ENCODE measurements at places on chromosomes 7 and 10.

GRCh38 chr10:104574838-104575237, 66.3 kb upstream of the SORCS3 start:
- no peak for DNase-seq

GRCh38 chr10:69631566-69631965, 1.5 kb downstream of the FAM241B start:
- no peak for DNase-seq

- DNase-seq = no peak
These were observed 6.9 kb upstream of the HYCC1 start for GRCh38 chr7:23020742-23021401.

DNA sequence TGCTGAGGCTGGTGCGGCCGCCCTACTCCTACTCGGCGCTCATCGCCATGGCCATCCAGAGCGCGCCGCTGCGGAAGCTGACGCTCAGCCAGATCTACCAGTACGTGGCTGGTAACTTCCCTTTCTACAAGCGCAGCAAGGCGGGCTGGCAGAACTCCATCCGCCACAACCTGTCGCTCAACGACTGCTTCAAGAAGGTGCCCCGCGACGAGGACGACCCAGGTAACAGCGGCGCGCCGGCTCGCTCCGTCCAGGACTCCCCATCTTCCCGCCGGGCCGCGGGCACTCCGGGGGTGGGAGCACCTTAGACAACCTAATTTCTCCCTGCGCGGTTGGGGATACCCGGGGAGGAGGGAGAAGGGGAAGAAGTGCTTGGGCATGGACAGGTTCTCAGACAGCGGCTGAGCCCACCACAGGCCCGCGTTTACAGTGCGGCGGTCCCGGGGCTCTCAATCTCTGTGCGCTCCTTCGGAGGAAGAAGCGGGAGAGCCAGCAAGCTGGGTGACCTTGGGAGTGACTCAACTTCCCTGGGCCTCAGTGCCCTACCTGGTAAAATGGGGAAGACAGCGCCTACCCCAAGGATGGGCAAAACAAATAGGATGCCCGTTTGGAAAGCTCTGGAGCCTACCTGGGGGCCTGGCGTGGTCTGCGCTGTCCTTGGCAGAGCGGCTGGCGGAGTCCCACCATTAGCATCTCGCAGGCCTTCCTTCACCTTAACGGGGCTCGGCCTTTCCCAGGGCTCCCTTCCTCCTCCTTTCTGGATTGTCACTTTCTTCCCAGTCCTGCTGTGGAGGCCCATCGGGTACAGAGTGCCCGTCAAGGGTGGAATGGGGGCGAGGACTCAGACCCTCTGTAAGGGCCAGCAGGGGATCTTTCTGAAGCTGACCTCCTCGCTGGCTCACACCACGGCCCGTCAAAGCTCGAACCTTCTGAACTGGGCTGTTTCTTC, 852 bp downstream of the FOXI2 start:
- DNase-seq = no peak

DNA sequence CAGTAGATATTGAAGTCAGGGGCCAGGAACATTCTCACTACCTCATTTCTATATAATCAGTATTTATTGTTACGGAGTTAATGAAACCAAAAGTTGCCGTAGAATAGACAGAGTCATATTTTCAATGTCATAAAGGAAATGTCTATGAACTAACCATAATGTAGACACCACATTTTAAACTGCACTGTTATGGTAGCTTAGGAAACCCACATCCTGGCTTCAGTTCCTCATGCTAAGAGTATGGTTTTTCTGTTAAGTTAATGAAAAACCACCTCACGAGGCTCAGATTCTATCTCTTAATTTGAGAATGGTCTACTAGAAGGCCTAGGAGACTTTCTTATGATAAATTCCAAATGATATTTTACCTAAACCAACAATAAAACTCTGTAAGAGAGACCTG, 166.5 kb downstream of the TMEM26 start:
- DNase-seq = no peak

GRCh38 chr7:104643587-104644217, 315.3 kb downstream of the LHFPL3 start:
- no peak for DNase-seq

DNA sequence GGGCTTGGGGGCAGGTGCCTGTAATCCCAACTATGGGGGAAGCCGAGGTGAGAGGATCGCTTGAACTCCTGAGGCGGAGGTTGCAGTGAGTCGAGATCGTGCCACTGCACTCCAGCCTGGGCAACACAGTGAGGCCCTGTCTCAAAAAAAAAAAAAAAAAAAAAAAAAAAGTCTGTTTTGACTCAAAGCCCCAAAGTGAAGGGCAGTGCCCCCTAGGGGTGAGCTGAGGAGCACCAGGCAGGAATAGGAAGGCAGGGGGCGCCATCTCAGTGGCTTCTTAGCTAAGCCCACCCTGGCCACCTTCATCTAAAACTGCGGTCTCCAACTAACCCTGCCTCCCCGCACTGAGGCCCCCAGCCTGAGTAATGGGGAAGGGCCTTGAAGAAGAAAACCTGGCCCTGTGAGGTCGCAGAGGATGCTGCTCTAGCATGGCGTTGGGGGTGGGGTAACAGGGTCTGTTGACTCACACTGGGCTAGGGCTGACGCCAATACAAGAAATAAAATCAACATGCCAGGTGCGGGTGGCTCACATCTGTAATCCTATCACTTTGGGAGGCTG, 9.8 kb downstream of the PODXL start:
- peak; percentile 27 for DNase-seq

DNA sequence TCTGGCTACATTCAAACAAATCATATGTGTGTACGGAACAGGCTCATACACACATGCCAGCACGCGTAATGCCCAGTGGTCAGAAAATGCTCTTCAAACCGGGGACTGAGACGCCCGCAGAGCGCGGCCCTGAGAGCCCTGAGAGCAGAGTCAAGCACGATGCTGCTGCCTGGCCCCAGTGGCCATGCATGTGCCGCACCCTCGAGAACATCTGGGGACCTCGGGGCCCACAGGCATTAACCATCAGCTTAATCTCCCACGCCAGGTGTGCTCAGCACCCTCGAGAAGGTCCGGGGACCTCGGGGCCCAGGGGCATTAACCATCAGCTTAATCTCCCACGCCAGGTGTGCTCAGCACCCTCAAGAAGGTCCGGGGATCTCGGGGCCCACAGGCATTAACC, 163.1 kb downstream of the PTPRN2 start:
- DNase-seq = no peak

- DNase-seq = no peak
These were observed 16.0 kb upstream of the PRSS1 start for GRCh38 chr7:142733271-142733670.

DNA sequence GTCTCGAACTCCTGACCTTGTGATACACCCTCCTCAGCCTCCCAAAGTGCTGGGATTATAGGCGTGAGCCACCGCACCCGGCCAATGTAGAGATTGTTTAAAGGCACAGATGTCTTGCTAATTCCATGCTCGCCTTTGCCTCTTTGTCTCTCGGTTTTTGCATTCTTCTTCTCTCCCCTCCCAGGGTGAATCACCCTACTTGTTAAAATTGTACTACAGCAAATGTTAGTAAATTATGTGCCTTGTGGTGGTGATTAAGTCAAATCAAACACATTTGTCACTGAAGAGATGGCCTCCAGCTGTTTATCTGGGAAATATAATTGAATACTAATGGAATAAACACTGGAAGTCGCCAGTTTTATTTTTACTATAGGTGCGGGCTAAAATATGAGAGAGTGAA, 384.4 kb upstream of the AUTS2 start:
- no peak for DNase-seq

DNA sequence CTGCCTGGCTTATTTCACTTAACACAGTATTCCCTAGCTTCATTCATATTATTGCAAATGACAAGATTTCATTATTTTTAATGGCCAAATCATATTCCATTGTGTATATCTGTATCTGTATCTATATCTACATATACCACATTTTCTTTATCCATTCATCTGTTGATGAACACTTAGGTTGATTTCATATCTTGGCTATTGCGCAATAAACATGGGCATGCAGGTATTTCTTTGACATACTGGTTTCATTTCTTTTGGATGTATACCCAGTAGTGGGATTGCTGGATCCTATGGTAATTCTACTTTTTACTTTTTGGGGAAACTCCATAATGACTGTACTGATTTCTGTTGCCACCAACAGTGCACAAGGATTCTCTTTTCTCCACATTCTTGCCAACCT, 68.9 kb upstream of the CREB5 start:
- DNase-seq = no peak

DNA sequence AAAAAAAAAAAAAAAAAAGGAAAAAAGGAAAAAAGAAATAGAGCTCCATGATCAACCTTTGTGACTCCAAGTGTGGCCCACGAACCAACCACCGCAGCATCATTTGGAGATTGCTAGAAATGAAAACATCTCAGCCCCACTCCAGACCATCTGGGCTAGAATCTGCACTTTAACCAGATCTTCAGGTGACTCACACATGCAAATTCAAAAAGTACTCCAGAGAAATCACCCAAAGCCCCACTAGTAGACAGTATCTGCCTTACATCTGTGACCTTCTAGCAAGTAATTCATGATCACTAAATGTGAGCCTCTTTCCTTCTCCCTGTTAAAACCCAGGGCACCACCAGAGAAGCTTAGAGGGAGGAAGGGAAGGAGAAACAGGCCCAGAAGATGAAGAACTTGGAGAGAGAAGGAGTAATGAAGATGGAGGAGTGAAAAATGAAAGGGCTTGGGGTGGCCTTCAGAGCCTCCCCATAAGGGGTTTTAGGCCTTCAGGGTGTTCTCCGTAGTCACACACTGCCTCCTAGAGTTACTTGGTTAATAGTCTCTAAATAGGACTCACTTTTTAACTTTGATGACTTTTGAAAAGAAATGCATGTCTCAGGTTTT, 94.0 kb downstream of the SLC37A3 start:
- peak; percentile 8 for DNase-seq

DNA sequence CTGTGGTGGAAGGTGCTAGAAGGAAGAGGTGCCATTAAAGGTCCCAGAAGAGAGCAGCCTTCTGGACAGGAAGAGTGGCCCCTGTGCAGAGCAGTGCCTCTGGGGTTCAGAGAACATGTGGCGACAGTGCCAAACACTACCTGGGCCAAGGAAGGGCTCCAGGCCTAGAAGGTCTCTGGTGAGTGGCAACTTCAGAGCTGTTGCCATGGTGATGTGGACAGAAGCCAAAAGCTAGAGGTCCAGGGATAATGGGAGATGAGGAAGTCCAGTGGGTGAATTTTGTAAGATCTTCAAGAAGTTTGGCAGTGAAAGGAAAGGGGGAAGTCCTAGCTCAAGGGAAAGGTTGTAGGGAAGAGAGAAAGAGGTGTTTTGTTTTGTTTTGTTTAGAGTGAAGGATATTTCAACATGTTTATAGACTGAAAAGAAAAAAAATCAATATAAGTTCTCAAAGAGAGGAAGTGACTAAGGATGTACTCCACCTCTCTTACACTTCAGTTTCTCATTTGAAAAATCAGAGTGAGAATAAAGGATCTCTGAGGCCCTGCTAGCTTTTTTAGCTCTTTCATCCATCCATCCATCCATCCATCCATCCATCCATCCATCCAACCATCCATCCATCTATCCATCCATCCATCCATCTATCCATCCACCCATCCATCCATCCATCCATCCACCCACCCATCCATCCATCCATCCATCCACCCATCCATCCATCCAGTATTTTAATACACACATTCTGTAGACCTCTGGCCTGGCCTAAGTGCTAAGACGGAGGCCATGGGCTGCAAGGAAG, 77.1 kb upstream of the DUSP5 start:
- DNase-seq = no peak

DNA sequence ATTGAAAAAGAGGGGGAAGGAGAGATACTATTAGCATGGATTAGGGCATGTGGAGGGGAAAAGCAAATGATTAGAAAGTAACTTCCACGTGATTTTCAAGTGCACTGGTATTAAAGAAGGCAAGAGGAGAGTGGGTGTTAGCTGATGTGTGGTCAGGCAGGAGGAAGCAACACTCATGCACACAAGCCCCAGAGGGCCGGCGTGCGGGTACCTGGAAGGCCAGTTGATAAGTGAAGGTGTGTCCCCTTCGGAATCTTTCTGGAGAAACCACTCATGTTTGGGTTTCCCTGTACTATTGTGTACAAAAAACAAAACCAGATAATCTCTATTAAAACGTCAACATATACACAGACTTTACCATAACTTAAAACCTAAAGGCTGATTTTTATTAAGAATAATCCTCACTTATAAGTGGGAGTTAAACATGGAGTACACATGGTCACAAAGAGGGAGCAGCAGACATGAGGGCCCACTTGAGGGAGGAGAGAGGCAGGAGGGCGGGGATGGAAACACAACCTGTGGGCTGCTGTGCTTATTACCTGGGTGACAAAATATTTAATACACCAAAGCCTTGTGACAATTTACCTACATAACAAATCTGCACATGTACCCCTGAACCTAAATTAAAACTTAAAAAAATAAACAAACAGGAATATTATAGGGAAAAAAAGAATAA, 98.9 kb downstream of the SVIL start:
- no peak for DNase-seq

DNA sequence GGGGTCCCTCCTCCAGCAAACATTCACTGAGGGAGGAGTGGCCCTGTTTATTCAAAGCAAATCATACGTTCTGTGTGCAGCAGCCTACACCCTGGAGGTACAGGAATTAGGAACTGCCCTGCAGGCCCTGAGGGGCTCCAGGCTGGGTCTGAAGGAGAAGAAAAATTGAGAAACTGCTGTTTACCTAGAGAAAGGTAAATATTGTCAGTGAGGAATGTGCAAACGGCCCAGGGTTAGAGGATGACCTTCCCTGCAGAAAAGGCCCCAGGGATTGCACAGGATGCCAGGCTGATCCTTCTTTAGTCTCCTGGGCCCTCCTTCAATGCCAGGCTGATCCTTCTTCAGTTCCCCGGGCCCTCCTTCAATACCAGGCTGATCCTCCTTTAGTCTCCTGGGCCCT, 5.7 kb downstream of the CALML5 start:
- no peak for DNase-seq

DNA sequence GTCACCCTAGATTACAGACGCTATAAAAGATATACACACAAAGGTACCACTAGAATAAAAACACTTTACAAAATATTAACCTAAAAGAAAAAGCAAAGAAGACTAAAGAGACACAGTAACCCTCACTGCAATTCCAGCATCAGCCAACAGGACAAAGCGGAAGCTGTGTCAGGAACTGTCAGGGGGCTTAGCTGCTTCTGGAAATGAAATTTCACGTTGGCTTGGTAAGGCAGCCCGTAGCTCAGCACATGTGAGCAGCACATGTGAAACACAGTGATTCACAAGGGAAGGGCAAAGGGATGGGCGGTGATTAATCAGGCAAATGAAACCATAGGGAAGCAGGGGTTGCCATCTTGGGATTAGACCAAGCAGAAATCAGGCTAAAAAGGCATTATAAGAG, 195.4 kb downstream of the MGMT start:
- no peak for DNase-seq

GRCh38 chr10:59648711-59649201, 60.9 kb downstream of the SLC16A9 start:
- DNase-seq = no peak

DNA sequence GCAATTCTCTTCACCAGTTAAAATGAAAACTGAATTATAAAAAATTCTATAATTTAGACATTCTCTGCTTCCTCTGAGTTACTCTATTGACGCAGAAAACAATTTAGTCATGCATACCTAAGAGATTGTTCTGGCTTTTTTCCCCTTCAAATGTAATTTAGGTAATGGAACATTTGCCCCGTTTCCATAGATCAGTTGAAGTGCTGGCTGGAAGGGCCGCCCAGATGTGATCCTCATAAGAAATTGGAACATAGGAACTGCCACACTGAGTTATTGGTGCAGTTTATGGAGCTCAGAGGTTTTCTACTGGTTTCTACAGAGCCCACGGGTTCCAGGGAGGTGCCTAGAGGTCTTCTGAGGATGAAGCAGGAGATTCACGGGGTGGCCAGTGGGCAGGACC, 581.7 kb downstream of the SDK1 start:
- DNase-seq = no peak

All from activated T-cell treated with anti-CD3 and anti-CD28 coated beads for 24 hours (primary cell).